ENCODE measurements at places on chromosomes 6 and 20.

DNA sequence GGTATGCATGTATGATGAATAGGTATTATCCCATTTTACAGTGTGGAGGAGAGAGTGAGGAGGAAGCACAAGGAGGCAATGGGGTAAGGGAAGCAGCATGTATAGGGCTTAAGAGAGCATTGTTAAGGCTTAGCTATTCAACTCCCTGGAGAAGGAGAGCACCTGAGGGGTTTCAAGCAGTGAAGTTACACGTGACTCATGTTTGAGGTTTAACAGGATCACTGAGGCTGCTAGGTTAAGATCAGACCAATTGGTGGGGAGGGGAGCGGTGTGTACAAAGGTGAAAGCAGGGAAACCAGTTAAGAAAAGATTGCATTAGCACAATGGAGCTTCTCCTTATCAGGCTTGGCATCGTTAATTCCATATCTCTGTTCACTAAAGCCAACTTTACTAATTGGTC is 64.4 kb upstream of the NHSL1 start:
- DNase-seq: no peak

DNA sequence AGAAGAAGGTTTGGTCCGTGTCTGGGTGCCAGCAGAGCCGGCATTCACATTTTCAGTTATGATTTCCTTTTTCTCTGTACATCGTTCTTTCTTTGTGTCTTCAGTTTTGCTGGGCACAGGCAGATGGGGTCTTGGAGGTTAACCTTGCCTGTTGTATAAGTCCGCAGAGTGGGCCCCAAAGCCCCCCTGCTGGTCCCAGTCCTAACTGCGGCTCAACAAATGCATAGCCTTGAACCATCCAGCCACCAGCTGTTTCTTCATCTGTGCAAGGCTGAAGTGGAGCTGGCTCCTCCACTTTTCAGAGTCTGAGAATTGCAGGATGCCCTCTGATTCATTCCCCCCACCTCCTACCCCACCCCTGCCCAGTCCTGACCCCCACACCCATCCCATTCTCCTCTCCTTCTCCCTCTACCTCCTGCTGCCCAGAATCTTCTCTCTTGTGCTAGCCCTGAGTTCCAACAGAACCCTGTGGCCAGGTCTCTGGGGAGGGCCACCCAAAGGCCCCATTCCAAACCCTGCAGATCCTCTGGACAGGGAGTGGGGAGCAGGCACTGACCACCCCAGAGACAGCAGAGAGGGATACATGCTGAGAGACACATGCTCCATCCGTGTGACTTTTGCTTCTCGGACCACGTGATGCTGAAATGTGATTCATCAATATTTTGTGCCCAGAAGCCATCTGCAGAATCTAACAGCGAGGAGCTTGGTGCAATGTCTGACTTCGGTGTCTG is 386.5 kb upstream of the SULF2 start:
- no peak for DNase-seq

DNA sequence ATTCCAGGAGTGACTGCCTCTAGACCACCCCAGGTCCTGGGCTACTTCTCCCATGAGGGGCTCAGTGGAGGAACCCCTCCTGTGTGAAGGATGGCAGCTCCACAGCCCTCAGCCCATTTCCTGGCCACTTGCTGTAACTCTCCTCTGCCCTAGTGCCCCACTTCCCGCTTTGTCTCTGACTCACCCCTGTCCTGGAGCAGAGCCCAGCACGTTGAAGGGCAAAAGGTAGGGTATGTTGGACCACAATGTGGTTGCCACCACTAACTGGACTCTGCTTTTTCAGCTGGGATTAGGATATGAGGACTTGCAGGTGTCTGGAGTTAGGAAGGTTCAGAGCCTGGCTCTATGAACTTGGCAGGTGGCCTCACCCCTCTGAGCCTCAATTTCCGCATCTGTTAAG is 2.4 kb downstream of the MYBL2 start:
- DNase-seq: no peak

- no peak for DNase-seq
Measured at GRCh38 chr20:59640267-59640666, 35.9 kb downstream of the PHACTR3 start.

- peak; percentile 46 for DNase-seq
Measured at GRCh38 chr20:43450841-43451799, 6.6 kb upstream of the SRSF6 start.

- peak; percentile 64 for DNase-seq
Measured at GRCh38 chr20:3173610-3174441, 477 bp upstream of the LZTS3 start.

GRCh38 chr20:50043573-50044352 is 61.0 kb downstream of the SNAI1 start:
- DNase-seq: no peak

DNA sequence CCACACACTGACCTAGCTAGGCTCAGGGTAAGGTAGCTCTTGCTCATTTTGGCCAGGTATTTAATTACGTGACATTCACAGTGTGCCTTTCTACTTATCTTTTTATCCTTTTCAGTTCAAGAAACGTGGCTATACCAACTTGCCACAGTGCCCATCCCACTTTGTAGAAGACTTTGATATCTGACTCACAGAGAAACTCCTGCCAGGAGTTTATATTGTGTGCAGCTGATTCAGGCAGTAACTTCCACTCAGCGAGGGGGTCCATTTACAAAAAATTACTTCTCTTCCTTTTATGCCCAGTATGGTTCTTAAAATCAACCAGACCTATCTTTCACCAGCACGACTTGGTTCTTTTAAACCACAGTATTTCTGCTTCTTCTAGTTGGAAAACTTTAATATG is 75.6 kb downstream of the PRL start:
- DNase-seq: no peak

- no peak for DNase-seq
Measured at GRCh38 chr6:119873107-119873506, 523.5 kb upstream of the MAN1A1 start.

DNA sequence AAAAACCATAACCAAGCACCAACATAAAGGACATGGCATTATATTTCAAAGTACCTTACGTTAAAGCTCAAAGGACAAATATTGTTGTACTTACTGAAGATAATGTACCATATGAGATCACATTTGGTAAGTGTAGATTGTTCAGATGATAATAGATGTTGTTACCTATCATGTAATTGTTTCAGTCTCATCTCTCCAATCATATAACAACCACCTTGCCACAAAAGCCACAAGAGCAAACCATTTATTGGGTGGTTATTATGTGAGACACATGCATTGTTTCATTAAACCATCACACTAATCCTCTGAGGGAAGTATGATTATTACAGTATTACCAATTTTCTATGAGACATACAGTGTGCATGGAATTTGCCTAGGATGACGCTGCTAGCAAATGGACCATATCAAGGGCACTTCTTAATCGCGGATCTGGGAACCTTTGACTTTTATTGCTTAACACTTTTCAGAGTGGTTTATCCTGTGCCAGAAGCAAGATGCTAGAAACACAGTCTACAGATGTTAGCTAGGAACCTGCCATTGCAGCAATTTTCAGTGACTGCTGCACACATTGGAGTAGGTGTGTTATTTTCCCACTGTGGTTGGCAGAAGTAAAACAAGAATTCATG is 149.8 kb upstream of the AKIRIN2 start:
- DNase-seq: no peak

- no peak for DNase-seq
Measured at GRCh38 chr6:47237196-47237595, 72.5 kb downstream of the TNFRSF21 start.

DNA sequence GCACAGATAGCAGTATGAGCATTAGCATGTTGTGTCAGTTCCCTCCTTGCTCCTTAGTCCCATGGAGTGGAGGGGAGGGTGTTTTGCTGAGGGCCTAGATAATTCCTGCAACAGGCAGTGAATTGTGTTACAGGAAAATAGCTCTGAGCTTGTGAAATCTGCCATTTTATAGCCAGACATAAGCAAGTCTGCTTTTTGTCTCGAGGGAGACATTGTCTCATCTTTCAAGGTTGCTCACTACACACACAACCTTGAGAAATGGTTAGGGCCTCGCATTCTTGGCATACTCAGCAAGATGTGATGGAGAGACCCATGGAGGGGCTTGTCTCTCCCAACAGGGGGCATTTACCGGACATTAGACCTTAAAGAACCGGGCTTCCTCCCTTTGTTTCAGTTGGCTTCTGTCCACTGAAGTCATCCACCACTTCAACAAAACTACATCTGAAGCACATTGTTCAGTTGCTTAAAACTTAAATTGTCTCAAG is 108.0 kb upstream of the FOXO3 start:
- DNase-seq: no peak

GRCh38 chr6:12490904-12491571 is 200.9 kb downstream of the EDN1 start:
- no peak for DNase-seq

DNA sequence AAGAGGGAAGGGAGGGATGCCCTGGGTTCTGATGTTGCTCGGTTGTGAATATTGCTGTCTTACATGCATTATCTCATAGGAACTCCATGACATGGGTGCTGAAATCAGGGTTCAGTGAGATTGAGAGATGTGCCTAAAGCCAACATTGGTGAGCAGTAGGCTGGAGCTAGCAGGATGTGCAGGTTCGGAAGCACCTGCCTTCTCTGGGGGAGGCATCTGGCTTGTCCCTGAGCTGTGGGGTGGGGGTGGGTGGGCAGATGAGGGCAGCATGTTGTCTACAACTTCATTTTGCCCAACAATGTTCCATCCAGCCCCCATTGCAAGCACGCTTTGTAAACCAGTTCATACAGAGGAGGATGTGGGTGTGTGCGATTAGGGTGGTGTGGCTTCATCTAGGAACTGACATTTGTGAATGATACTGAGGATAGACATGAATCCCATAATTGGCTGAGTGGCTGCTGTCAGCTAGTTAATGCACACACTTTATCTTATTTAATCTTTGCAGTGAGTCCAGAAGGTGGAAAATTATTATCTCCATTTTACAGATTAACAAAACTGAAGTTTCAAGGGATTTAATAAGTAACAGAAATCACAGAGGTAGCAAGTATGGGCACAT is 119.4 kb downstream of the SYNDIG1 start:
- no peak for DNase-seq

GRCh38 chr20:37839955-37840354 is 63.0 kb upstream of the VSTM2L start:
- no peak for DNase-seq

- DNase-seq: peak; percentile 1
Measured at GRCh38 chr6:39865011-39865888, 69.0 kb downstream of the MOCS1 start.

DNA sequence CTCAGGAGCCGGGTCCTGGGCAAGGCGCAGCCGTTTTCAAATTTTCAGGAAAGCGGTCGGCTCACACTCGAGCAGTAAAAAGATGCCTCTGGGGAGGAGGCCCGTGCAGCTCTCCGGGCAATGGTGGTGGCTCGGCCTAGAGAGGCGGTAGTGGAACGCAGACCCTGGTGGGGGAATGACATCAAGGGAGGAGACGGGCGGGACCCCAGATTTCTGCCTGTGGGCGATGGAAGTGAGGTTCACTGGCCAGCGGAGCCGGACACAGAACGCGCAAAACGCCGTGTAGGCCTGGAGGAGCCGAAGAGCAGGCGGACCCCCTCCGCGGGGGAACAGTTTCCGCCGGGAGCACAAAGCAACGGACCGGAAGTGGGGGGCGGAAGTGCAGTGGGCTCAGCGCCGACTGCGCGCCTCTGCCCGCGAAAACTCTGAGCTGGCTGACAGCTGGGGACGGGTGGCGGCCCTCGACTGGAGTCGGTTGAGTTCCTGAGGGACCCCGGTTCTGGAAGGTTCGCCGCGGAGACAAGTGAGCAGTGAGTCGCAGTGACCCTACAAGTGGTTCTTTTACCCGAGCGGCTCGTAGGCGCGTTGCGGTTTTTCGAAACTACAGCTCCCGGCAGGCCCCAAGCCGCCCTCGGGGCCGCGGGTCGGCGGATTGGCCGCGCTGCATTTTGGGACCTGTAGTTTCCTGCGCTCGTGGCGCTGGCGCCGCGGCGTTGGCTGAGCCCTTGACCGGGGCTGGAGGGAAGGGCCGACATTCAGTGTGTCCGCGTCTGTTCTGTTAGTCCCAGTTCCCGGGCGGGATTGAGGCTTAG is at the start of gene RTEL1:
Gene RTEL1, plus strand, starts transcription at position 376 of the 812 bp plus-strand sequence. CDS start 1,091 bp downstream, outside the sequence.
- DNase-seq: peak; percentile 79

- DNase-seq: no peak
Measured at GRCh38 chr6:78810698-78811097, 56.7 kb upstream of the IRAK1BP1 start.

GRCh38 chr6:72560721-72561593 is 60.9 kb upstream of the KCNQ5 start:
- DNase-seq: no peak

GRCh38 chr20:13687815-13688214 is 49.1 kb upstream of the TASP1 start:
- DNase-seq: no peak

DNA sequence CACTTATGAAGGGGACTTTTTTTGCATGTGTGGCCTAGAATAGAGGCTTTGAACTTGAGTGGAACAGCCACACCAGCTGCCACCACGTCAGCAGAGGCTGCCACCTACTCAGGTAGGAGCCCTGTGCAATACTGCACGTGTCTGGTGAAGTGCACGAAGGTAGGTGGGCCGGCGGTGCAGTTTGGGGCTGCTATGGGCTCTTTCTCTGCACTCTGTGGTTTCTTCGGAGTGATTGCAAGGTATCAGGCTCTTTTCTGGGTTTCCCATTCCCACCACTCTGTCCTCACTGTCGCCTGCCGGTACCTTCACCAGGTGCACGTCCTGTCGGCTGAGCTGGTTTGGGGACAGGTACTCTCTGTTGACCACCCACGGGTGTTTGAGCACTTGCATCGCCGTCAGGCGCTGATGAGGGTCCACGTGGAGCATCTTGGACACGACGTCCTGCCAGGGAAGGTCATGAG is 30.8 kb upstream of the MPC1 start:
- no peak for DNase-seq

DNA sequence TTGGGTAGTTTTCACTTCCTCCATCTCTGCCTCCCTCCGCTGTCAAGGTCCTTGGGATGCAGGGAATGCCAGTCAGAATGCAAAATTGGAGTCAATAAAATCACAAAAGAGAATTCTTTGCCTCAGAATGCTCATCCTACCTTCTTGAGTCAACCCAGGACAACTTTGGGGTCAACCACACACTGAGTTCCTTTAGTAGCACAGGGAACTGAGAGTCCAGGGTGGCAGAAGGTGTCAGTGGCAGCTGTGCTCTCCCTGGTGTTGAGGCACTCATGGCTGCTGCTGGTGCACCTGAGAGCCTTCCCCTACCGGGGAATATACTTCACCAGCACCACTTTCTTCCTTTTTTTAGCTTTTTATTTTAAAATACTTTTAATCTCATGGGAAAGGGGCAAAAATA is 829 bp upstream of the NOTCH4 start:
- no peak for DNase-seq

- DNase-seq: no peak
Measured at GRCh38 chr6:3899061-3899460, 49.9 kb downstream of the FAM50B start.

- DNase-seq: no peak
Measured at GRCh38 chr20:39850821-39851330, 838.2 kb downstream of the MAFB start.

- DNase-seq: no peak
Measured at GRCh38 chr6:12324748-12325147, 34.6 kb downstream of the EDN1 start.

GRCh38 chr6:115729036-115729435 is 331.7 kb downstream of the FRK start:
- DNase-seq: no peak

- no peak for DNase-seq
Measured at GRCh38 chr6:35651244-35651643, 37.5 kb downstream of the FKBP5 start.
